ENCODE measurements at places on chromosomes 7 and 10.

DNA sequence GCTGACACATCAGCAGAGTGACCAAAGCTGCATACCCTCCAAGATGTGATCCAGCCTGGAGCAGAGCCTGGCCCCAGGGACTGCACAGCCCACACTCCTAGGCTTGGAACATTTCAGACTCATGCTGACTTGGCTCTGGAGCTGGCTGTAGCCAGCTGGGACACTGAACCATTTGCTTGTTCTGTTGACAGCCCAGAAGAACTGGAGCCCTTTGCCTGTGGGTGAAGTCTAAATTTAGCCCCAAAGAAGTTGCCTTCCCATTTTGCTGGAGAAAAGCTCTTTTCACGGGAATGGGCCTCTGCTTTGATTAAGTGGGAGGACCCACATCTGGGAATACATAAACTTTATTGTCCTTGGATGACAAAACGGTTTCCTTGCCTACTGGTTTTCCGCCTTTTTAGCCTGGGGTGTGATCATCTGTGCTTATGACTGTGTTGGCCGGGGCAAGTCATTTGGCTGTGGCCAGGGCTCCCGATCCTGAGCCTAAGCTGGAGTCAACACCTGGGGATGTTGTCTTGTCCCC lies 186.2 kb upstream of the BMPER start:
- DNase-seq: no peak

GRCh38 chr10:60490013-60490412 lies 100.3 kb upstream of the ANK3 start:
- DNase-seq: no peak

DNA sequence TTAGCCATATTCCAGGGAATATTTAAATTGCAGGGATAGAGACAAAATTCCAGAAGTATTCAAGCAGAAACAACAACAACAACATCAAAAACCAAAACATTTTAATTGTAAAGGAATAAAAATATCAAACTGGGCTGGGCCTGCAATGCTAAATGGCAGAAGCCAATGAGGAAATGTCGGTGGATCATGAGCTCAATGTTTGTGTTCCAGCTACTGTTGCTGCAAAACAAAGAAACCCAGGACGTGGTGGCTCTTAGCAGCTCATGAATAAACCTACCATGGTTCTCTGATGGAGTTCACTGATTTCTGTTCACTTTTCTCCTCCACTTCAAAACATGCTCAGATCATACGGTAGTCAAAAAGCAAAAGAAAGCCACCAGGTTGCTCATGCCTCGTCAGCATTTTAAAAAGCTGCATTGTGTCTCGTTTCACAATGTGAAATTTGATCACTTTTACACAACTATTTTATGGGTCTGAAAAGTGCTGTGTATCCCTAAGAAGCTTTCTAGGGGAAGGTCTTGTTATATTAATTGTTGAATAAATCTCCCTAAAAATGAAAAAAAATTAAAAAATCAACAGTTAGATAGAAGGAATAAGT lies 54.0 kb downstream of the ASNS start:
- DNase-seq: no peak

DNA sequence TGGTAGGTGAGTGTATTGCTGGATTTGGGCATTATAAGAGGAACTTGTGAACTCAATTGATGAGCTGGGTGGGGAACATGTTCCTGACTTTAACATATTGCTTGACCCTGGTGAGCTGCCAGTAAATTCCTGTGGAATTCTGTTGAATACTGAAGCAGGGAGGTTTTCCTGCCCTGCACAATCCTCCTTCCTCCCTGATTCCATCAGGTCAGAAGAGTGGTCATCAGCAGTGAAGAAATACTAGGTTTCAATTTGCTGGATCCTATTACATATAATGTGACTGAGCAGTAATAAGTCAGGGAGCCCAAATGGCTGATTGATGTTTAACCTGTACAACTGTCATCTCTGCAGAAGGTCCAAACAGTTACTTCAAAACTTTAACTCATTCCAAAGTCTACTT lies 581.2 kb downstream of the SUGCT start:
- DNase-seq: no peak

- DNase-seq: no peak
These were observed 33.8 kb downstream of the HGF start for GRCh38 chr7:81736091-81736490.

- DNase-seq: no peak
These were observed 133.1 kb downstream of the MYL10 start for GRCh38 chr7:101496017-101496416.

DNA sequence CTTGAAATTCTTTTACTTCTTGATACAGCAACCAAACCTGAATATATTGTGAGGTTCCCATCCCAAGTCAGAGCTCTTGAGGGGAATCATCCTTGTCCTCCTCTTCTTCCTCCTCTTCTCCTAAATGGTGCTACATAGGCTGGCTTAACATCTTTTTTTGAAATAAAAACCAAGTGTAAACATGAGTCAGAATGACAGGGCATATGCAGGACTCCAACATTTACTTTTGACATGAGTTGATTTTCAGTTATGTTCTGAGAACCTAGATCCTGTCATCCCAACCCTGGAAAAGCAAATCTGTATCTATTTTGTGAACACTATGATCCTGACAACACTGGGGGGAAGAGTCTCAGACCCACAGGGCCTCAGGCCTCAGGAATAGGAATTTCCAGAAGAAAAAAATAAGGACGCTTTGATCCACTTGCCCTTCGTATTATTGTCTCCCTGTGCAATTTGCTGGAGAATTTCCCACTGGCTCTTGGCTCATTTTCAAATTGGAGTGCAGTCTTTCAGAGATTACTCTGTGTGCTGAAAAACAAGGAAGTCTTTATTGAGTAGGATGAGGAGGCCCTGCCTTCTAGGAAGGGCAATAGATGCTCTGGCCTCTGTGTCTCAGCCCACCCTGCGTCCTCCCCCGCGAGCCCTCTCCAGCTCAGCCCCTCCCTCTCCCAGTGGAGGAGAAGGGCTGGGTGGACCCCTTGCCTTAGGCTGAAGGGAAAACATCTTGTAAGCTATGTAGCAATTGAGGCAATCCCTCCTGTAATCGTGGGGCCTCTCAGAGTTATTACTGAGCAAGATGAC lies 121.6 kb downstream of the CREB5 start:
- DNase-seq: no peak

- no peak for DNase-seq
These were observed 180.3 kb downstream of the KCNMA1 start for GRCh38 chr10:77457266-77457665.

DNA sequence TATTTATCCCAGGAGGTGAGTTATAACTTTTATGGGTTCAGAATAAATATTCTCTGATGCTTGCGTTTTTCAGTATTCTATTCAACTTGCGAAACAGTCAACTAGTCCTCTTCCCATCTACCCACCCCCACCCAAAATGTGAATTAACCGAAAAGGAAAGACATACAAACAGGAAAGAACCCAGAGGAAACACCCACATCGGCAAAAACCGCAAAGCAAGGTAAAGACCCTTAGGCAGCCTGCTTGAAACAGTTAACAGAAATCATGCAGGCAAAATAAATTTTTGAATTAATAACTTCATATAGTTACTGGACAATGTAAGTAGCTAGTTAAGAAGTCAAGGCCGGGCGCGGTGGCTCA lies 5.4 kb downstream of the ZC3HAV1 start:
- DNase-seq: no peak

GRCh38 chr10:88528201-88528600 lies 54.9 kb downstream of the RNLS start:
- DNase-seq: no peak

DNA sequence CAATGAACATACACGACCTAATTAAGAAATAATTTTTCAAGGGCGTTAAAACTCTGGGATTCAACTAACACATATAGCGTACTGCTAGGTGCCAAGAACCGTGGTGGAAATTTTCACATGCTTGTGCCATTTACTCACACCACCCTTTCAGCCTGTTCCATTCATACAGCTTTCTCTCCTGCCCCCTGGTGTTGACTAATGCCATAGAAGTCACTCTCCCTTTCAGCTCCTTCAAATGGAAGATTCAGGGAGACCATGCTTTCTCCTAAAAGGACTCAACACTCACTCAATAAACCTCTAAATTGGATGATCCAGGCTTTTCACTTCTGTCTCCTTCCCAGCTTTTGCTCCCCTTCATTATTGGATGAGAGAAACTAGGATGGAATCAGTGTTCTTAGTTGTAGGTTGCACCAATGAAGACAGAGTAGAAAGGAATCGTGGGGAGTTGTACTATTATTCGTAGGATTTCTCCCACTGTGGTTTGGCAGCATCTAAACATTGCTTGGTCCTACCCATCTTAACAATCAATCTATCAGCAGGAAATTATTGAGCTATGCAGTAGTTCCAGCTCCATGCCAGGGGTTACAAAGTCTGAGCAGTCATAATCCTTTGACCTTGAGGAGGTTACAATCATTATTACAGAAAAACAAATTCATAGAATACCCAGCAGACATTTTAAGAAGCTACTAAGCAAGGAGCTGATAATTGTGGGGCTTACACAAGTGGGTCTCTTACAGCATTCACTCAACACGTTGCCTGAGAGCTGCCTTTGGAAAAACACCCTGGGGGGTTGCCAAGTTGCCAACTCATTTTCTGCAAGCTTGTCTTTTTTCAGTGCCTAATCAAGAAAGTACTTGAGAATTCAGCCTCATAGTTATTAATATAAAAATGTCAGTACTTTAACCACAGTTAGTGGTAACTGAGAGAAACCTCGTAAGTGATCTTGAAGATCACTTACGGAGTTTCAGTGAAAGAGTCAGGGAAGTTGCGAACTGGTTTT lies 2.8 kb upstream of the PPP1R3C start:
- DNase-seq: no peak

- DNase-seq: no peak
These were observed 412 bp downstream of the PIP4K2A start for GRCh38 chr10:22713853-22714478.

- DNase-seq: no peak
These were observed 515 bp downstream of the TBX20 start for GRCh38 chr7:35253460-35253709.

- no peak for DNase-seq
These were observed 36.9 kb downstream of the TNPO3 start for GRCh38 chr7:129017933-129018538.

DNA sequence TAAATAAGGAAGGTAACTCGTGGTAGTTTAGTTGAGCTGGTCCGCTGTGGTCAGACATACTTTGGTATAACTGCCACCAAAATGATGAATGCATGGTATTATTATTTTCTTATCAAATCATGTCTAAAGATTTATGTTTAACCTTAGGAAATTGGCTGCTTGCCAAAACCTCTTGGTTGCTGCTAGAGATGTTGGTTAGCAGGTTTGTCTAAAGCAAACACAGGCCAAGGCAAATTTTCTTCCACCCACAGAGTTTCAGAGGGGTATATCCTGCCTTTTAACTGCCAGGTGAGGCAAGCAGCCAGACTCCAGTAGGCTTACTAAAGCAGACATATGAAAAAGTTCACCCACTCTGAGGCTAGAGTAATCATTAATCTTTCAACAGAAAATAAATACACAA lies 101.4 kb downstream of the SEMA3E start:
- DNase-seq: no peak

DNA sequence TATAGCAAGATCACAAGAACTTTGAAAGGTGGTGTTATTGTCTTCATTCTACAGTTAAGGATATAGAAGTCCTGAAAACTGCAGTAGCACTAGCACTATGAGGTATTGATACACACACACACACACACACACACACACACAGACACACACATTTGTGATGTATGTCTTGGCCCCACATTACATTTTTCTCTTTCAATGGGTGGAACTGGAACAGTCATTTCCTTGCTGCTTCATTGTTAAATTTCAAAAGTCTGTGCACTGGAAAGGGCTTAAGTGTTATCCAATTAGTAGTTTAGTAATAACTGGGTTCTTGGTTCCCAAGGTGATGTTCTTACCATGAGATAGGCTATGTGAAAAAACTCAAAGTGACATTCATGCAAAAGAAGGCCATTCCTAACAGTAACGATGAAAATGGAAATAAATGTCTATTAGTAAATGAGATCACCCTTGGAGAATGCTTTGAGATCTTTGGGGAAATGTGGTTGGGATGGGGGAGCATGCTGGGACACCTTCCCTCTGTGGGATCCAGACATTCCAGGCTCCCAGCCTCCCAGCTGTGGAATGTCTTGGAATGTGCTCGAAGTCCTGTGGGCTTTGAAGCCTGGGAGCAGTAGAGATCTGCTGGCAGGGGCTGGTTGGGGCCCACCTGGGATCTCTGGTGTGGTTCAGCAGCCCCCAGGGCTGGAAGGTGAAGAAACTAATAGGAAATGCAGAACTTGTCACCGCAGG lies 37.4 kb upstream of the CALD1 start:
- no peak for DNase-seq

DNA sequence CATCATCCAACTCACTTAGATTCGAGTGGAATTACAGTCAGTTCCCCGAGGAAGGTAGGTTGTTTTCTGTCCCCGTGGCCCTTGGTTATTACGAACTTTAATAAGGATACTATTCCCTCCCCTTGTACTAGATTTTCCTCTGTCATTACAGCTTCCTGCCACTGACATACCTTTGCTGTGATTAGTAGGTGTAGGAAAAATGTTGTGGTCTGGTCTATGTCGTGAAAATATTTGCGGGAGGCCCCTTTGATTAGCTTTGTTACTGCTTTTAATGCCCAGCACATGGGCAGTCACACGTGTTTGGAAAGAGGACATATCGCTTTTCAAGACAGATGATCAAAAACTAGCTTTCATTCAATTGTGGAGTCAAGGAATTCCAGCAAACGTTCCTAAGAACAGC lies 92.2 kb downstream of the GATA3 start:
- DNase-seq: no peak

GRCh38 chr7:17289074-17289645 lies 9.3 kb upstream of the AHR start:
- no peak for DNase-seq

GRCh38 chr7:138292951-138293350 lies 167.1 kb upstream of the TRIM24 start:
- DNase-seq: no peak

DNA sequence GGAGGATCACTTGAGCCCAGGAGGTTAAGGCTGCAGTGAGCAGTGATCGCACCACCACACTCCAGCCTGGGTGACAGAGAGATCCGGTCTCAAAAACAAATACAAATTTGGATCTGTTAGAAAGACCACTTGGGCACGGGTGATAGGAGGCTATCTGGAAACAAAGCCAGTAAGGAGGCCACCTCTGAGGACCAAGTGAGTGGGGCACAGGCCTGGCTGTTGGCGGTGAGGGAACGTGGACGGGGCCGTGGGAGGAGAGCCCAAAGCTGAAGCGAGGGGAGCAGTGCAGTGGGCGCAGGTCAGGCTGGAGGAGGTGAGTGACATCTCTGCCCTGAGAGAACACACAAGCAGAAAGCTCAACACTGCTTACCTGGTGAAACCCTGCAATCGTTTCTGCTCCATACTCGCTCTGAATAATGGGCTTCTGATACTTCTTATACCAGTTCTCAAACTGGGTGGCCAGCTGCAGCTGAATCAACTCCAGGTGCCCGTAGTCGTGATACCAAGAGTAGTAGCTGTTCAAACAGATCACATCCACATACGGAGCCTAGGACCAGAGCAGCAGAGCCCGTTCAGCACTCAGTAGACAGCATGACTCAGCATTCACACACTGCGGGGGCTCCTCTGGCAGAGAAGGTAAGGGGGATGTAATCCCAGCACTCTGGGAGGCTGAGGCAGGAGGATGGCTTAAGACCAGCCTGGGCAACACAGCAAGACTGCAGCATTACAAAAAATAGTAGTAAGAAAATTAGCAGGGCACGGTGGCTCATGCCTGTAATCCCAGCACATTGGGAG lies 14.5 kb downstream of the GUSB start:
- DNase-seq: no peak

All from natural killer cell (primary cell).